ENCODE measurements at places on chromosomes 3 and 15.

DNA sequence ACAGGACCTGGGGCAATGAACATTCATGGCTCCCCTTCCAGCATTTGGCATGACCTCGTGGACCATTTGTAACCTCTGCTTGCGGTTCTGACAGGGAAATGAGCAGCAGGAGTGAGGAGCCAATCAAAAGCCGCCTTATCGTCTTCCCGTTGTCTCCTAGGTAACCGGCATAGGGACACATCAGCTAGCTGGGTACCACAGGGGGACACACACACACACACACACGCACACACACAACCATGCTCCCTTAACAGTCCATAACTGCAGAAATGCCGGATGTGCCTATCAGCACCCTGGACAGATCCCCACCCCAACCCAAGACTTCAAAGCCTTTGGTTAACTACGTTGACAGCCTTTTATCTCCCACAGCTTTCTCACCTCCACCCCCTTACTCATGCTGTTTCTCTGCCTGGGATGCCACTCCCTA, 53.4 kb upstream of the CCDC174 start:
- DNase-seq = peak; percentile 5

- DNase-seq = no peak
Measured at GRCh38 chr3:140128631-140129030, 193.6 kb downstream of the CLSTN2 start.

GRCh38 chr3:116045314-116045713, 400.0 kb downstream of the LSAMP start:
- no peak for DNase-seq

GRCh38 chr3:163126115-163126514, 1629.5 kb downstream of the OTOL1 start:
- no peak for DNase-seq

DNA sequence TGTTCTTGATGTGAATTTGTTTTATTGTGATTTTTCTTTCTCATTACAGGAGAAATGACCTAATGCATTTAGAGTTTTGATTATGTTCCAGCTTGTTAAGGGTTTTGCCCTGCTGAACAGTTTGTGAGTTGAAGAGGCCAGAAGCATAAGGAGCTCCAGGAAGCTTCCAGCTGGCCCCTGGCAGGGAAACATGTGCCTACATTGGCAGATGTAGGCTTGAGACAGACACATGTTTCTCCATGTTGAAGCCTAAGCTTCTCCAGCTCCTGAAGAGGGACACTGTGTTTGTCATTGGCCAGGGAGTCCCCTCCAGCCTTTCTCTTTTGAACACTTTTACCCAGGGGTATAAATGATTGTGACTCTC, 88.4 kb downstream of the ASB7 start:
- DNase-seq = no peak

DNA sequence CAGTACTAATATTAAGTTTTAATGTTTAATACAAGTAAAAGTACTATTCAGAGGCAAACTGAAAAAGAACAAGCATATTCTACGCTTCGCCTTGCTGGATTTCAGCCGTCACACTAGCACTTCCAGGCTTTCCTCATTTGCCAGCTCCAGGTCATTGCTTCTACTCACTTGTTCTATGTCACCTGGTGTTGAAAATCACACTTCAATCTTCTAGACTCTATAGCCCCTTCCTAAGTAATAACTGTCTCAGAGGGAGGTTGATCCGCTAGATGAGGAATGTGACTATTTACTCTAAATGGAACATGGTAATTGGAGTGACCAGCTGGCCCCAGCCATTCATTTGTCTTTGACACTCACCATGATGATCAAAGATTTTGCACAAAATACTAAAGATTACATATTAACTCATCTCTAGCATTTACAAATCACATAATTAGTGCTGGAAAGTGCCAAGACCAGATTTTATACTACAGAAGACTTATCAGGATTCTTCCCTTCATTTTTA, 92.0 kb downstream of the GAP43 start:
- DNase-seq = no peak

- DNase-seq = no peak
Measured at GRCh38 chr3:143584474-143584873, 263.8 kb downstream of the SLC9A9 start.

- no peak for DNase-seq
Measured at GRCh38 chr3:100033184-100033583, 81.1 kb downstream of the FILIP1L start.

DNA sequence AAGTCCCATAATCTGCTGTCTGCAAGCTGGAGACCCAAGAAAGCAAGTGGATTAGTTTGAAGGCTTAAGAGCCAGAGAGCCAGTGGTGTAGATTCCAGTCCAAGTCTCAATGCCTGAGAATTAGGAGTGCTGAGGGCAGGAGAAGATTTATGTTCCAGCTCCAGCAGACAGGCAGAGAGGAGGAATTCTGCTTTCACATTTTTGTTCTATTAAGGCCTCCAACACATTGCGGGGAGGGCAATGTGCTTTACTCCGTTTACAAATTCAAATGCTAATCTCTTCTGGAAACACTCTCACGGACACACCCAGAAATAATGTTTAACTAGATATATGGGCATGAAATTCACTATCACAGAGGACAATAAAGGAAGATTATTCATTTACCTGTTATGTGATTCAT, 54.0 kb downstream of the DPH6 start:
- no peak for DNase-seq

DNA sequence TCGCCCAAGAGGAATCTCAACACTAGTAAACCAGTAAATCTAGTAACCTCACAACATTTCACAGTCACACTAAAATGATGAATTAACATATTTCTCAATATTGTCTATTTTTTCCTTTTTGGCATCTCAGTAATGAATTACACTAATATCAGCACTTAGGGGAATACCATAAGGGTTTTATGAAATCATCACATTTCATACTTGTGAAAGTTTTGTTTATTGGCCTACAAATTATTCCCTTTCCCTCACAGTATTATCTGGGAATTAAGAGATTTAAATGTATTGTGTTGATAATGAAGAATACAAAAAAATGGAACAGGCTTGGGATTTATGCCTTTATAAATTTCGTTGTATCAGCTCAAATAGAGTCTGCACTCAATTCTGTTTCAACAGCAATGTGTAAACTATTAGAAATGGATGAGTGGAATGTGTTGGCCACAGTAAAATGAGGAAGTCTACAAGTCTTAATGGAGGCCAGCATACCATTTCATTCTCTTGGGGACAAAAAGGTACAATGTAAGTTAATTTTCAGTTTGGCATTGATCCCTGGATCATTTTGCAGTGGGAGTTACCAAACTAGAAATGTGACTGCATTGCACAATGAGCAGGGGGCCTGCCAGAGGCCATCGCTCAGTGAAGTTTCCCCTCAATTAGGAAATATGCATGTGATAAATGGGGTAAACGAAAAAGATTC, 195.4 kb downstream of the FMN1 start:
- no peak for DNase-seq

DNA sequence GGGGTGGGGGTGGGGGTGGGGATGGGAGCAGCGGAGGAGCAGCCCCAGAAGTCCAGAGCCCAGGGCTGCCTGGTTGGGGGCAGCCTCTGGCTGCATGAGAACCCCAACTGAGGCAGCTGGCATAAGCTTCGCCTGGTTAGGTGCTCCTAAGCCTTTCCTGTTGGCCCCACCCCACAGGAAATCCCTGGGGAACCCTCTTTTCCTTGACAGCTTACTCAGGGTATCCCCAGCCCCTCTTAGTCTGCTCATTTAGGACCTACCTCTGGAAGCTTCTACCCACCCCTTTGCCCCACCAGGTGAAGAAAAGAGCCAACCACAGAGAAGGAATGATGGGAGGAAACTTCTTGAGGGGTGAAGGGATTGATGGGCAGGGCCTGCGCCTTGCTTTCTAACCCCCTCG, 53.4 kb downstream of the IL20RB start:
- DNase-seq = no peak

- no peak for DNase-seq
Measured at GRCh38 chr3:112056451-112056929, 22.0 kb downstream of the TMPRSS7 start.

DNA sequence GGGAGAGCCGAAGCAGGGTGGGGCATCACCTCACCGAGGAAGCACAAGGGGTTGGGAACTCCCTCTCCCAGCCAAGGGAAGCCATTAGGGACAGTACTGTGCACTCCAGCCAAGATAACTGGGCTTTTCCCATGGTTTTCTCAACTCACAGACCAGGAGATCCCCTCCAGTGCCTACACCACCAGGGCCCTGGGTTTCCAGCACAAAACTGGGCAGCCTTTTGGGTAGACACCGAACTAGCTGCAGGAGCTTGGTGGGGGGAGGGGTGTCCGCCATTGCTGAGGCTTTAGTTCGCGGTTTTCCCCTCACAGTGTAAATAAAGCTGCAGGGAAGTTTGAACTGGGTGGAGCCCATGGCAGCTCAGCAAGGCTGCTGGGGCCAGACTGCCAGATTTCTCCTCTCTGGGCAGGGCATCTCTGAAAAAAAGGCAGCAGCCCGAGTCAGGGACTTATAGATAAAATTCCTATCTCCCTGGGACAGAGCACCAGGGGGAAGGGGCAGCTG, 129.6 kb upstream of the LMCD1 start:
- no peak for DNase-seq

DNA sequence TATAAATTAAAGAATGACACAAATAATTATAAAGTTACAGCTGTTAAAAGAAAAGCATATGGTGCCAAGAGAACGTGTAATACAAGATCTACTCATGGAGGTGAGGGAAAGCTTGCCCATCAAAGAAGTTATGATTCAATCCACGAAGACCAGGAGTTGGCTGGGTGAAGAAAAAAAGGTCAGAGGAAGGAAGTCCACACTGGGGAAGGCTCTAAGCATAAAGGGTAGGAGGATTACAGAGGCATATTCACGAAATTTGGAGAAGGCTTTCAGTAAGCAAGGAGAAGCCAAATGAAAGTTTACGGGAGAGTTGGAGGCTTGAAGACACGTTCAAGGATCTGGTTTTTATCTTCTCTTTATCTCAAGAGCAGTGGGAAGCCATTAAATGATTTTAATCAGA, 1.8 kb upstream of the TGFBR2 start:
- DNase-seq = no peak

DNA sequence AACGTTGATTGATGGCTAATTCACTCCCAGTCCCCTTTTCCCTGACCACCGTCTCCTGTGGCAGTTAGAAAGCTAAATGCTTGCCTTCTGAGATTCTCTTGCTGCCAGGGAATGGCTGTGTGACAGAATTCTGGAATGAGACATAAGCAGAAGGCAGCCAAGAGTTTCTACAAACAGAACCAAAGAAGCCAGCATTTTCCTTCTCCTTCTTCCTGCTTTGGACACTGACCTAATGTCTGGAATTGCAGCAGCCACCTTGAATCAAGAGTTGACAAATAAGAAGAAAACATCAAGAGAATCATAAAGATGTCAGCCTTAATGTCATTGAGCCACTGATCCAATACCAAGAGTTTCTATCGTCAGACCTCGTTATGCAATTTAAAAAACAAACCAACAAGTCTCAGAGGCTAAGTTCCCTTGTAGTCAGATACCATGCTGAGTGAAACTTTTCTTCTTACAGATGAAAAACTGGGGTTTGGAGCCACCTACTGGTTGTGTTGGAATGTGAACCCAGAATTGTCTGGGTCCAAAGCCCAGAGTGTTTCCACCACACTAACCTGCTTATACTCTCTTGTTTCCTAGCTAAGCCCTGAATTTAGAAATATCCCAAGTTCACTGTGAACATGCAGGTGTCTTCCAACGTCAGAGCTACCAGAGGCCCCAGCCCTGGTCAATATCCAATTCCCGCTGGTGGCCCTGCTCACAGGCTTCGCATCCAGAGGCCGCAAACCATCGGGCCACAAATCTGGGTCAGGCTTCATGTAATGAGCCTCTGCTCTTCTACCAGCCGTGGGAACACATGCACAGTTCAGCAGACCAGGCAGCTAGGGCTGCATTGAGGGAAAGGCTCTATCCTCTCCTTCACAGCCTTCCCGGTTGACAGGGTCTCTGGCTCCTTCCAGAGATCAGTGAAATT, 42.5 kb downstream of the MCF2L2 start:
- no peak for DNase-seq

DNA sequence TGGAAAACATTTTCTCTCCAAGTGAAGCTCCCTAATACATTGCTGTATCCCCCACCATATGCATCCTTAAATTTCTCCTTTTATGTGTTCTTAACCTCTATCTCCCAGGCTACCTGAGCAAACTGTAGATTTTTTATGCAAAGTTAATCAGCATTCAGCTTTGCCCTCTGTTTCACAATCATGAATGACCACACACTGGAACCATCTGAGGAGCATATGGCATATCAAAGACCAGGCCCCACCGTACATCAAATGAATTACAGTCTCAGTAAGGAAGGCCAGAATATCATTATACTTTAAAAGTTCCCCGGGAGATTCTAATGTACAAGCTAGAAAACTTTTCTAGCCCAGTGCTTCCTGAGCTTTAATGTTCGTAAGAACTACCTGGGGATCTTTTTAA, 115.5 kb upstream of the NECTIN3 start:
- no peak for DNase-seq

DNA sequence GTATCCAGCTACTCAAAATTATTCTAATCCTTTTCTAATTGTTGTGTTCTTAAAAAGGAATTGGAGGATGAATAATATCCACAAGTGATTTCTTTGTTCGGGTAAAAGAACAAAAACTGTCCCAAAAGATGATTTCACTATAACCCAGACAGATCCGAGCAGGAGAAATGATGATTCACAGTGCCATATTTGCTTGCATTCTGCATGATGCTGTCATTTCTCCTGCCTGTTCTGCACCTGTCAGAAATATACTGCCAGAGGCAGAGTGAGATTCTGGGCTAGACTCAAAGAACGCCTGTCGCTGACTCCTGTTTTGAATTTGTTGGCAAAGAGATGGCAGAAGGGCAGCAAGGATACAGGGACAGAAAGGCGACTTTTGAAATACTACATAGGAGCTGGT, 34.7 kb upstream of the SLC24A5 start:
- DNase-seq = no peak

GRCh38 chr15:59406446-59406845, 31.5 kb upstream of the FAM81A start:
- DNase-seq = no peak

- DNase-seq = no peak
Measured at GRCh38 chr15:83656192-83656591, 2.3 kb downstream of the ADAMTSL3 start.

DNA sequence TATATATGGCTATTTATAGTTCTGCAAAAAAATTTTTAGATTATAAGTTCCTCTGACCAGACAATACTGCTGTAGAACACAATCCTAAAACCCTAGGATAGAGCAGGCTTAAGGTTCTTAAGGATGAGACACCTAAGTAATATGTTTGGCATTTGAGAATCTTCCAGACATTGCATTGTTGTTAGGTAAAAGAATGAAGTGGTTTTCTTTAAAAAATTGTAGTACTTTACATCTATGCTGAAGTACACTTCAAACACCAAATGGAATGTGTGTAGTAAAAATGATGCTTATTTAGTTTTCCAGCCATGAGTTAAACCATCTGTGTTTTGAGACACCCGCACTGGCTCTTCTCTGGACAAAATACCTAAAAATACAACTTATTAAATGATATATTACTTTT, 857.7 kb downstream of the OTOL1 start:
- no peak for DNase-seq

All from stimulated activated CD8-positive, alpha-beta memory T cell treated with anti-CD3 and anti-CD28 coated beads, Interleukin-4, amount 100 ng/mL, for 1 hour (primary cell).